ENCODE measurements at places on chromosomes 12 and 14. TPM values are rescaled to one million over a fixed set of nuclear protein-coding genes. Genes with fewer than 3 reads are reported as not detected.
A peak's percentile ranks its signal among the peaks of the same experiment; 100 is the strongest.

GRCh38 chr12:49160399-49160798 is 28.5 kb downstream of the TUBA1A start:
- DNase-seq, result no peak
- no peak overlapping the region for H3K4me3 ChIP-seq
- H3K36me3 ChIP-seq, result no peaks in the 10 kb centered on the region
- peak overlapping the region; percentile 66 for H3K27ac ChIP-seq
- H3K4me1 ChIP-seq, result peaks cover 3% of the 10 kb centered on the region

- no peak within 1 kb of the TSS for H3K27ac ChIP-seq
- H3K4me3 ChIP-seq, result peak within 1 kb of the TSS; percentile 52
- peaks cover 32% of the 10 kb centered on the region for H3K27me3 ChIP-seq
- peak; percentile 62 for DNase-seq
- no peaks in the 10 kb centered on the region for H3K36me3 ChIP-seq
These were observed at the start of gene PPP1R36 for GRCh38 chr14:64549791-64550620. Gene PPP1R36 (plus strand): TSS chr14:64549961. CDS start chr14:64549998, 37 bp downstream.

- no peaks in the 10 kb centered on the region for H3K27me3 ChIP-seq
- H3K36me3 ChIP-seq, result peaks cover 6% of the 10 kb centered on the region
- no peaks in the 10 kb centered on the region for H3K4me1 ChIP-seq
- H3K4me3 ChIP-seq, result no peak overlapping the region
These were observed 178.1 kb downstream of the ADGRD1 start for GRCh38 chr12:131131808-131132117.

- H3K4me1 ChIP-seq, result no peaks in the 10 kb centered on the region
- no peaks in the 10 kb centered on the region for H3K27me3 ChIP-seq
- DNase-seq, result no peak
- no peak overlapping the region for H3K4me3 ChIP-seq
- H3K36me3 ChIP-seq, result no peaks in the 10 kb centered on the region
- H3K27ac ChIP-seq, result no peak overlapping the region
These were observed 1722.1 kb upstream of the SEL1L start for GRCh38 chr14:83255727-83256090.

DNA sequence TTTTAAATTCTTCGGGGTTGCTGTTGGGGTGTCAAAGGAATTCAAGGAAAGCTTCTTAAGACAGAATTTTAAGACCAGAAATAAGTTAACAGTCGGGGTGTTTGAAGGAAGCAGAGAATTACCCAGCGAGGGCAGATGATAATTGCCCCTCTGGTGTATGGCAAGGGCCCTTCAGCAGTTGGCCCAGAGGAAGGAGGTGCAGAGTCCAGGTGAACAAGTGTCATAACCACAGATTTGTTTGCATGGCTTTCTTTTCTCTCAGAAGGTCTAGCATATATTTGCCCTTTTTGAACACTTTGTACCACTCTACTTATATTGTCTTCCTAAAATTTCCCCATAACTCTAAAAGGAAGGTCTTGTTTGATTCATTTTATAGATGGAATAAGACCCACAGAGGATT is 1.8 kb downstream of the PDE6H start:
- H3K27ac ChIP-seq, result no peak overlapping the region
- no peaks in the 10 kb centered on the region for H3K4me1 ChIP-seq
- DNase-seq, result no peak

DNA sequence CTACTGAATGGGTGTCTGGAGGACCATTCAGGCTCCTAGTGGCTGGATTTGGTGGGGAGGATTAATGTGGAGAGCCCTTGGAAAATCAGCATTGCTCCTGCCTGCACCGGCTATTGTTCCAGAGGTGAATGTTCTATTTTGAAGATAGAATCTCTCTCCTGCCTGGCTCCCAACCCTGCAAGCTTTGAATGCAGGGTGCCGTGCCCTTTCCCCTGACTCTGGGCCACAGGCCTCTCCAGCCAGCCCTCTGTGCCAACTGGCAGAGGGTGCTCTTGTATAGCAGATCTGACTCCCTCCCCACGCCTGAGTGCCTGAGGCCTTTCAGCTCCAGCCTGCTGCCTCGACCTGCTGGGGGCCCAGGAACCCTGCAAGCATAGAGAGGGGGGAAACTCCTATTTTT is 106.8 kb downstream of the TMEM260 start:
- no peak for DNase-seq
- H3K36me3 ChIP-seq, result no peaks in the 10 kb centered on the region
- no peaks in the 10 kb centered on the region for H3K27me3 ChIP-seq
- H3K27ac ChIP-seq, result no peak overlapping the region

GRCh38 chr14:51849097-51849496 is 11.3 kb upstream of the GNG2 start:
- no peak overlapping the region for H3K4me3 ChIP-seq
- DNase-seq, result no peak
- peaks cover 13% of the 10 kb centered on the region for H3K4me1 ChIP-seq
- H3K27ac ChIP-seq, result no peak overlapping the region

GRCh38 chr14:72653026-72653425 is 240.9 kb downstream of the DPF3 start:
- H3K27ac ChIP-seq, result no peak overlapping the region
- DNase-seq, result no peak
- no peaks in the 10 kb centered on the region for H3K36me3 ChIP-seq
- peaks cover 15% of the 10 kb centered on the region for H3K4me1 ChIP-seq
- no peaks in the 10 kb centered on the region for H3K27me3 ChIP-seq

DNA sequence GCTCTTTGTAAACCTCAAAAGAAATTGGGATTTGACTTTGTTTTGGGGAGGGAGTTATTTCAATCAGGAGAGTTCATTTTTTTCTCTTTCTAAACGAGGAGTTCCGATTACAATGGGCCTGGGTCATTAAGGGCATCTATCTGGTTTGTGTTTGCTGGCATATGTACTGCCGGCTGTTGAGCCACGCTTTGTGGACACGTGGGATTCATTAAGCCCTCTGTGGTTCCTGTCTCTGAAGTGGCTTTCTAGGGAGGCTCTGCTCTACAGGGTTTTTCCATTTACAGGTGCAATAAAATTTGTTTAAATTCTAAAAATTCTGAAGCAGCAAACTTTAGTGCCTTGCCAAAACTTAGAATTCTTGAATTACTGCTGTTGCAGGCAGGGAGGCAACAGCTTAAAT is 57.9 kb downstream of the GNS start:
- H3K27me3 ChIP-seq, result no peaks in the 10 kb centered on the region
- no peak overlapping the region for H3K27ac ChIP-seq
- no peaks in the 10 kb centered on the region for H3K36me3 ChIP-seq
- DNase-seq, result no peak
- no peak overlapping the region for H3K4me3 ChIP-seq

GRCh38 chr14:52391881-52392615 is 77.9 kb downstream of the PTGER2 start:
- no peaks in the 10 kb centered on the region for H3K27me3 ChIP-seq
- H3K27ac ChIP-seq, result no peak overlapping the region
- no peaks in the 10 kb centered on the region for H3K36me3 ChIP-seq
- DNase-seq, result peak; percentile 21
- H3K4me3 ChIP-seq, result no peak overlapping the region
- H3K4me1 ChIP-seq, result no peaks in the 10 kb centered on the region

DNA sequence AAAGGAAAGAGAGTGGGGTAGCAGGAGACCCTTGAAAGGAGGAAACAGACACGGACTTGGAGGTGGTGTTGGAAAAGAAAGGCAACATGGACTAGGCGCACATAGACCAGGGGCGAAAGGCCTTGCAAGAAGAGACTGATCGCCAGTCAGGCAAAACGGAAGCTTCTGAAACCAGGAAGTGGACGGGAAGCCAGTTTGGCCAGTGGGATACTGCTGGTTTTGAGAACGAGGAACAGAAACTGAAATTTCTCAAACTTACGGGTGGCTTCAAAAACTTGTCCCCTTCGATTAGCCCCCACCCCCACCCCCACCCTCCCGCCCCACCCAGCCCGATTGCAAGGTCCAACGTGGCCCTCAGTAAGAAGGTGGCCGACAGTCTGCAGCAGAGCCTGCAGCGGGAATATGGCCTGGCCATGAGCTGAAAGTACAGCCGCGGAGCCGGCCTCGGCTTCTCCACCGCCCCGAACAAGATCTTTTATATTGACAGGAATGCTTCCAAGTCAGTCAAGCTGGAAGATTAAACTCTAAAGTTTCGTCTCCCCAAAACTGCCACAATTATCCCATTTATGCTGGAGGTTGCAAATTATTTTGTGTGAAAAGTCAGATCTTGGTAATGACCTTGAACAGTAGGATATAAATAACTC is 364.7 kb downstream of the BCAT1 start:
- DNase-seq, result no peak
- H3K27me3 ChIP-seq, result no peaks in the 10 kb centered on the region
- H3K4me3 ChIP-seq, result no peak overlapping the region
- no peak overlapping the region for H3K27ac ChIP-seq
- H3K4me1 ChIP-seq, result no peaks in the 10 kb centered on the region

- no peak overlapping the region for H3K27ac ChIP-seq
- H3K27me3 ChIP-seq, result peaks cover 10% of the 10 kb centered on the region
- H3K36me3 ChIP-seq, result no peaks in the 10 kb centered on the region
These were observed 22.4 kb downstream of the SLC6A12 start for GRCh38 chr12:191541-191940.

- H3K27me3 ChIP-seq, result no peaks in the 10 kb centered on the region
- no peaks in the 10 kb centered on the region for H3K36me3 ChIP-seq
- no peak for DNase-seq
- H3K4me3 ChIP-seq, result no peak overlapping the region
- H3K27ac ChIP-seq, result no peak overlapping the region
These were observed 65.5 kb downstream of the ST8SIA1 start for GRCh38 chr12:22268973-22269372.

BICDL1 gene
- 9.7 TPM for total RNA-seq

CD163 gene
- 0.06 TPM for total RNA-seq

RD3L gene
- total RNA-seq, result 0.18 TPM

CCDC184 gene
- total RNA-seq, result 1.7 TPM

GALNT9 gene
- total RNA-seq, result 0.18 TPM

SMIM41 gene
- not detected for total RNA-seq

VIPAS39 gene
- total RNA-seq, result 24.5 TPM
